ENCODE measurements at places on chromosomes 4 and X. TPM values are rescaled to one million over a fixed set of nuclear protein-coding genes. Genes with fewer than 3 reads are reported as not detected.

The SSX1 gene
- total RNA-seq = not detected

The GAGE12E gene
- total RNA-seq = not detected

The NSG1 gene
- total RNA-seq = 8.6 TPM

The KIT gene
- total RNA-seq = not detected

The UGT2A1 gene
- total RNA-seq = not detected

The VCX gene
- total RNA-seq = not detected
